Left ventricle myocardium inferior (tissue), 1 donor: ENCODE measurements at places on chromosomes 3 and 15. TPM values are rescaled to one million over a fixed set of nuclear protein-coding genes. Genes with fewer than 3 reads are reported as not detected.

- DNase-seq: no peak
Observed at GRCh38 chr15:31091481-31091880, 10.0 kb downstream of the TRPM1 start.

KNL1 gene
- total RNA-seq: 0.96 TPM

HYAL1 gene
- total RNA-seq: 52.2 TPM

MAP6D1 gene
- 2.4 TPM for total RNA-seq

ERC2 gene
- total RNA-seq: 0.99 TPM

SPATA12 gene
- total RNA-seq: not detected

DNA sequence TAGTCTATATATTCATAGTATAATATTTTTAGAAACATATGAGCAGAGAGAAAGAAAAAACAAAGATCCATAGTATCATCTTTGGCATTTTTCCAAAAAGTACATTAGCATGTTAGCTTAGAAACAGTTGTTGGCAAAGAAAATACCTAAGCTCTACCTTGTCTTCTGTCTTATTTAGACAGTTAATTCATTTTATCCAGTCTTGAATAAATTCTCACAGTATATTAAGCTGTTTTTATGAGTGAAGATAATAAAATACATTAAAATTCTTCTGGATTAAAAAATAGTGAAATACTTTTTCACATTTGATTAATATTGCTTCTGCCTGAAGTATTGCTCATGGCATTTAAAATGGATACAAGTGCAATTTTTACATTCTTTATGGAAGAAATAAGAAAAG, 145.2 kb downstream of the ZIC1 start:
- no peak for DNase-seq

GRCh38 chr3:155890671-155891190, 20.3 kb downstream of the GMPS start:
- no peak for DNase-seq

GRCh38 chr3:51393564-51393963, 2.5 kb downstream of the RBM15B start:
- DNase-seq: no peak

GRCh38 chr15:68764090-68764489, 56.6 kb downstream of the ANP32A start:
- no peak for DNase-seq

GRCh38 chr3:9876991-9877390, 3.1 kb downstream of the CIDEC start:
- no peak for DNase-seq

DNA sequence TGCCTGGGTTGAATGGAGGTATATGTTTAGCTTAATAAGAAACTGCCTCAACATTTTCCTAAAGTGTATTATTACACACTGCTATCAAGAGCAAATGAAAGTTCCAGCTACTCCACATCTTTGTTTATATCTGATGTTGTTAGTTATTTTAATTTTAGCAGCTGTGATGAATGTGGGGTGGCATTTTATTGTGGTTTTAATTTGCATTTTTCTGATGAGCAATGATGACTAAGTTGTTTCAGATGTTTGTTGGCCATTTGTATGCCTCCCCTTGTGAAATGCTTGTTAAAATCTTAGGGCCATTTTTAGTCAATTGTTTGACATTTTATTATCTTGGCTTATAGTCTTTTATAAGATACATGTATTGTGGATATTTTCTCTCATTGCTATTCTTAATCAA, 260.4 kb upstream of the SLCO3A1 start:
- DNase-seq: no peak

GRCh38 chr3:53775834-53776251, 70.4 kb downstream of the CHDH start:
- DNase-seq: no peak

- DNase-seq: no peak
Observed at GRCh38 chr15:89192766-89193165, 28.6 kb downstream of the RLBP1 start.

- no peak for DNase-seq
Observed at GRCh38 chr3:135757421-135757820, 208.1 kb upstream of the PPP2R3A start.

DNA sequence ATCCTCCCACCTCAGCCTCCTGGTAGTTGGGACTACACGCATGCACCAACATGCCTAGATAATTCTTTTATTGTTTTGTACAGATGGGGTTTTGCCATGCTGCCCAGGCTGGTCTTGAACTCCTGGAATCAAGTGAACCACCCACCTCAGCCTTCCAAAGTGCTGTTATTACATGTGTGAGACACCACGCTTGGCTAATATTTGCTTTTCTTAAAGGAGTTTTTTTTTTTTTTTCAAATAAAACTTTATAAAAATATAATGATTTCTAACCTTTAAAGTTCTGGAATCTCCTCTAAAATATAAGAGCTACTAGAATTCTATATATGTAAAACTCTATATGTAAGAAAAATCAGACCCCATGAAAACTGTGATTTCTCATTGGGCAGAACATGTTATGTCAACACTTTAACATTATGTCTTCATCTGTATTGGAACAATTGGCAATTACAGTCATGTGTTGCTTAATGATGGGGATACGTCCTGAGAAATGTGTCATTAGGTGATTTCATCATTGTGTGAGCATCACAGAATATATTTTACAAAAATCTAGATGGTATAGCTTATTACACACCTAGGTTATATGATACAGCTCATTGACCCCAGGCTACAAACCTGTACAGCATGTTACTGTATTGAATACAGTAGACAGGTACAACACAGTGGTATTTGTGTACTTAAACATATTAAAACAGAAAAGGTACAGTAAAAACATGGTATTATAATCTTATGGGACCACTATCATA, 377.0 kb downstream of the PLCL2 start:
- DNase-seq: no peak

DNA sequence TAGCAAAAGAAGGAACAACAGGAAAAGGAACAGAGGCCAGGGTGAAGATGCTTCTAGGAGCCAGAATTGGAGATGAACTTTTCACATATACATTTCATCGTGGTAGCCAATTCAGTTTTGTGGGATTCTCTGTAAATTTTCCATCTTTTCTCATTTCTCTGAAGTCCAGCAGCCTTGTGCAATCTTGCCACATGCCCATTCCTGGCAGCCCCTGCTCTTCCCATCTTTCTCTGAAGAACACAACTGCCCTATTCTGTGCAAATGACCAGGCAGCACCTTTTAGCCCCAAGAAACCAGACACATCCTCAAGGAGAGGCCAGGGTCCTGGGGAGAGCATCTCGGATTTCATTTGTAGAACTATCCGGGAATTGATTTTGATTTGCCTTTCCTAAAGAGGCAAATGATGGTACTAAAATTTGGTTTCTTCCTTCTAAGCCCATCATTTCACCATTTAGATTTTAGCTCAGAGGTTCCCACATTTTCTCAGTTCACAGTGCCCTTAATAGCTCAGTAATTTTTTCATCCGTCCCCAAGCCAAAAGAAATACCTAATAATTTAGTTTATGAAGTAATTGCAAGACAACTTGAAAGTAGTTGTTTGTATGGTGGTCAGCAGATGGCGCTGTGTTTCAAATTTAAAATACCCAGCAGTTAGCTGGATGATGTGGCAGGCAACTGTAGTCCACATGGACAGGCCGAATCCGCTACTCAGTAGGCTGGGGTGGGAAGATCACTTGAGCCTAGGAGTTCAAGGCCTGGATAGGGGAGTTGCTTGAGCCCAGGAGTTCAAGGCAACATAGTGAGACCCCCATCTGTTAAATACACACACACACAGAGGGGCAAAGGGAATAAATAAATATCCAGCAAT, 61.3 kb upstream of the ACKR4 start:
- peak; percentile 24 for DNase-seq

DNA sequence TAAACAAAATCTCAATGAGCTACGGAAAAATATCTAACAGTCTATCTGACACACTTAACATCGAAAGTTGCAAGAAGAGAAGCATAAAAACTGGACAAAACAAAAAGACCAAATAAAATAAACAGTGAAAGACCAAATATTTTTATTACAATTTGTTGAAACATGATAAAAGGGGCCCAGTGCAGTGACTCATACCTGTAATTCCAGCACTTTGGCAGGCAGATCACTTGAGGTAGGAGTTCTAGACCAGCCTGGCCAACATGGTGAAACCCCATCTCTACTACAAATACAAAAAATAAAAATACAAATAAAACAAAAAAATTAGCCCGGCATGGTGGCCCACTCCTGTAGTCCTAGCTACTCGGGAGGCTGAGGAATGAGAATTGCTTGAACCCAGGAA, 914.0 kb upstream of the ALCAM start:
- no peak for DNase-seq
